CMK (cell line): ENCODE measurements at places on chromosomes 6 and 20.
A peak's percentile ranks its signal among the peaks of the same experiment; 100 is the strongest.

GRCh38 chr6:116450769-116451740, 10.1 kb upstream of the CALHM6 start:
- peak; percentile 62 for DNase-seq

DNA sequence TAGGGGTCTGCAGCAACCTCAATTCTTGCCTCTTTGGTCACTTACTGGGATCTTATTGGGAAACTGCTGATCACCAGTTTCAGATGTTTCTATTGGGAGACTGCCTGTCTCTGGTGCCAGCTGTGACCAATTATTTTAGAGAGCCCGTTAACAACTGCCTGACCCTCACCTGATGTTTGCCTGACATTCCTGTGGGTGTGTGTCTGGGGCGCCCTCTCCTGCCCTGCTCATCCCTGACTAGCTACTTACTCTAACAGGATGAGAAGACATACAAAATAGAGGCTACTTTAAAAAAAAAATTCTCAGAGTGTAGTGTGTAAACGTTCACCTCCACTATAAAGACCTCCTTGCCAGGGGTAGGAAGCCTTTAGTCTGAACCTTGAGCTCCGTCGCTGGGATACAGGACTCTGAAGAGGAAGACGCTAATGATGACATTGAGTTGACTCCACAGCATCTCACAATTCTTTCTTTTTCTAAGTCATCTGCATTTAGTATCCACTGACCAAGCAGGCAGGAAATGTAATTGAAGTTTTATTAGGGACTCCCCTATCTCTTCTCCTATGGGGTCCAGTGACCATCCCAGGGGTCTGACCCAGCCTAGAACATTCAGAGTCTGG, 54.6 kb upstream of the DDR1 start:
- DNase-seq, result no peak

DNA sequence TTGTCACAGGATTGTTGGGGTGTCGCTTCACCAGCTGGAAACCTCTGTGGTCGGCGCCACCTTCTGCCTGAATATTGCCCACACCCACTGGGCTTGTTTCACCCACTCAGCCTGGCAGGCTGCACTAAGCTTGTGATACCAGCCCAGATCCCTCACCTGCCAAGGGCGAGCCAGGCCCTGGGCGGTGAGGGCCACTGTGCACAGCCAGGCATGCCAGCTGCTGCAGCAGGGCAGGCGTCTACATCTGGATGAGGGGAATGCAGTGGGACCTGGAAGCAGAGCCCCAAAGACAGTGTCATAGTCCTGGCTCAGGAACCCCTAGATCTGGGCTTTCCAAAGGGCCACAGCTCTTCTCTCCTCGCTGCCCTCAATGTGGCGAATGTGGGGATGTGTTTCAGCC, 1307.5 kb downstream of the GRIK2 start:
- DNase-seq, result no peak

GRCh38 chr6:49939993-49940498, 23.9 kb downstream of the DEFB114 start:
- DNase-seq, result no peak

- DNase-seq, result peak; percentile 77
These were observed at the start of gene CD40 for GRCh38 chr20:46117704-46118467. Gene CD40, plus strand, starts transcription at chr20:46118314. Its CDS starts 30 bp downstream, at chr20:46118344.

DNA sequence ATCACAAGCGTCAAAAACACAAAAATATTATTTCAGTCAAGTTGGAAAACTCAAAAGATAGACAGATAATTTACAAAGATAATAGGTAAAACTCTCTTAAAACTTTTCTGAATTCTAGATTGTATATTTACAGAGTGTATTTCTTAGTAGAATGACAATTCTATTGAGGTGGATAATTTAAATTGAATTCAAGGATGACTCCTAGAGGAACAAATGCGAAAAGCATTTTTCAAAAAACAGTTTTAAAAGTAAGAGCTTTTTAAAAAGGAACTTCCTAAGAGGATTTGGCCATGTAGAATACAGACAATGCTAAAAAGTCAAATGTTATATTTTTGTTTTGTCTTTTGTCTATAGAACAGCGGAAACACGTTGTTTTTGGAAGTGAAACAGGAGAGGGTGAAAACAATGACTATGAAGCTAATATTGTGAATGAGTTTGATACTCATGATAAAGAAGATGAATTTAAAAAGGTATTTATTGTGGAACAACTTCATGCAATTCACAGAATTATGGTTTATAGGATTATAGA, 90.1 kb downstream of the DNAH8 start:
- DNase-seq, result no peak

DNA sequence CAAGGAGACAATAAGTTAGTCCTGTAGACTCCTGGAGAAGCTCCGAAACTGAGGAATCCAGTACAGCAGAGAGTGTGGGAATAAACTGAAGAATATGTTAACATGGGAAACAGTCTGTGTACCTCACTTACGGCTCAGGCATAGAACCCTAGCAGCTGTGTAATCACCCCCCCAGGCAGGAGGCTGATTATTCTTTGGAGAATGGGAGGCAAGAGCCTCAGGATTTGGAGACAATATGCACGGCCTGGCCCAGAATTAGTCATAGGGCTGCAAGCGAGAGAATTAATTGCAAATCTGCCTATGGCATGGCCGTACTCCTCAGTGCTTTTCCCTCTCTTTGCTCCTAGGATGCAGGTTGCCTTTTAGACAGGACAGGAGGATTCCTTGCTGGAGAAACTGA, 27.5 kb upstream of the FYN start:
- DNase-seq, result no peak

- DNase-seq, result no peak
These were observed 201.6 kb downstream of the ISM1 start for GRCh38 chr20:13422637-13423036.

- DNase-seq, result no peak
These were observed 36.5 kb downstream of the SYTL3 start for GRCh38 chr6:158686311-158686710.

DNA sequence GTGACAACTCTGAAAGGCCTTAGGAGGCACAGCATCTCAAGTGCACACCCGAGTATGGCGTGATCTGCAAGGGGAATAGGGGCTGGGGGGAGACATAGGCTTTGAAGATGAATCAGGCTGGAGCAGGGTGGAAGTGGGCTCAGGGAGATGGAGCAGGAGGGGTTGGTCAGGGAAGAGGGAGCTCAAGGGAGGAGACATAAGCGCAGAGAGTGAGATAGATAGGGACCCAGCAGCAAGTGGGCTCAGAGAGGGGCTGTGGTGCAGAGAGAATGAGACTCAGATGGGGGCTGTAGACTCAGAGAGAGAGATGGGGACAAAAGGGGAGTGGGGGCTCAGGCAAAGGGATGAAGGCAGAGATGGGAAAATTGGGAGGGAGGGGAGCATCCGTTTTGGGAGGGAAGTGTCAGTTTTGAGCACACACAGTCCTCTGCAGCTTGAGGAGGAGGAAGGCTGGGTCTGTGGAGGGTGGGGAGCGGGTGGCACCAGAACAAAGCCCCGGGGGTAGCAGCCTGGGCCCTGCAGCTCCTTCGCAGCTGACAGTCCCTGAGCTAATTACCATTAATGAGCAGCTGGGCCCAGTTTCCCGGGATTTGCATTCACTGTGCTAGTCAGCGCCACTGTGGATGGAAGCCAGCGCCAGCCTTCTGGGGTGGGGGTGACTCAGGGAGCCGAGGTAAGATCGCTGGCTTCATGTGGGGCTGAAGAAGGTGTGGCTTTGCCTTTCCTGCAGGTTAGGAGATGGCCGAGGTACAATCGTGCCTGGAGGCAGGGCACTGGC, 18.7 kb downstream of the SRXN1 start:
- DNase-seq, result no peak

DNA sequence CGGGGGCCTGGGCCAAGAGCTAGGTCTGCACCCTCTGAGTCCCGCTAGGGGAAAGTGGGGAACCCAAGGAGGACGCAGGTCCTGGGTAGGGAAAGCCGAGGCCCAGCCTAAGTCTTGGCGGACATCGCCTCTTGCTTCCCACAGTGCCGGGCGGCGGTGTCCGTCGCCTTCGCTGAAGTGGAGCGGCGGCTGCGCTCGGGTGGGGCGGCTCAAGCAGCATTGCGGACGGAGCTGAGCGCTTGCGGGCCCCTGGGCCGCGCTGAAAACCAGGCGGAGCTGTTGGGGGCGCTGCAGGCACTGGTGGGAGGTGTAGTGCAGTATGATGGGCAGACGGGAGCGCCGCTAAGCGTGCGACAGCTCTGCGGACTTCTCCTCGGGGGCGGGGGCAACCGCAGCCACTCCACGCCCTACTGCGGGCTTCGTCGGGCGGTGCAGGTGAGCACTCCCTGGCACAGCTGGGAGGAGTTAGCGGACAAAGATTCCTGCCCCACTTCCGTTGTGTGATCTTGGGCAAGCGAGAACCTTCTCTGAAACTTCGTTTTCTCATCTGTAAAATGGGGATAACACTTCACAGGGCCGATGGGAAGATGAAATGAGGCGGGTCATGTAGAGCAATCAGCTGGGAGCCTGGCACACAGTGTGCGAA, 4.2 kb downstream of the PRSS16 start:
- DNase-seq, result no peak

DNA sequence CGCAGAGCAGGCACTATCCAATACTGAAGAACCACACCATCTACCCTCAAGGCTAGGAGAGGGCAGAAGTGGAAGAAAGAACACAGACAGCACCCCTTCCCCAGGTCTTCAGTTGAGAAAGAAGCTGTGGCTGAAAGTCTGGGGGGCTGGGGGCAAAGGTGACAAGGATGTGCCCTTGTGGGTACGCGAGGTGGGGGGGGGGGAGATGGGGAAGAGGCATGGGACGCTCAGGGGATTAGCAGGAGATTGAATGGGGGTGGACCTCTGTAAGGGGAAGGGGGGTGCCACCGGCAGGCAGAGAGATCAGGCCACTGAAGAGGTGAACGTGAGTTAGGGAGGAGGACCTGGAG, 1.1 kb downstream of the B4GALT5 start:
- peak; percentile 17 for DNase-seq
